LNCaP clone FGC (cell line): ENCODE measurements at places on chromosomes 2 and 18.
A peak's percentile ranks its signal among the peaks of the same experiment; 100 is the strongest.

DNA sequence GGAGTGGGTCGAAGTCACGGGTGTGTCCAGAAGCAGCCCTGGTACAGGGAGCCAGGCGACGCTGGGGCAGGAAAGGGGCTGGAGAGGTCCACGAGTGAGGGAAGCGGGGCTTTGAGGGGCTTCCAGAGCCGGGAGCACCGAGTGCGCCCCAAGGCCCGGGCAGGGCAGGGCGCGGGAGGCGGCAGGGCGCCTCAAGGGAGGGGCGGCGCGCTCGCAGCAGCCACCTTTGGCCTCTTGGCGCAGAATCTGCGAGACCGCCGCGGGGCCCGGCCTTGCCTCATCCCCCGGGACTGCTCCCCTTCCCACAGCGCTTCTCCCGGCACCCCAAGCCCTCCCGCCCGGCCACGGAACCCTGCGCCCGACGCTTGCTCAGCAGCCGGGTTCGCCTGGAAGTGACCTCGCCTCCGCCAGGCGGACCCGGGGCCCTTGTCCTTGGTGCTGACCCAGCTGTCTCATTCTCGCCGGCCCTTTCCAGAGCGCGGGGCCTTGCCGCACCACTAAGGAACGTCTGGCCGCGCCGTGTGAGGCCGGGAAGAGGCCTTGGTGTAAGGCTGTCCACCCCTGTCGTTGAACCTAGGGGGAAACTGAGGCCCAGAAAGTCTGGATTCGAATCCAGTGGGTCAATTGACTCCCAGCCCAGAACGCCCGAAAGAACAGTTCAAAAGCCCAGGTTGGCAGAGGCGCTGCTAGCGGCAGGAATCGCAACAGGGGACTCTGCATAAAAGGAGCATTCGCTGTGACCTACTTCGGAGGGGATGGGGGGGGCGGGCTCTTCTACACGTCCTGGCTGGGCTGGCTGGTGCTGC lies 584 bp upstream of the DNER start:
- peak; percentile 13 for DNase-seq

GRCh38 chr2:45629971-45630370 lies 18.9 kb upstream of the SRBD1 start:
- DNase-seq, result no peak

- no peak for DNase-seq
Observed at GRCh38 chr2:109454765-109455394, 158.9 kb downstream of the SEPTIN10 start.

DNA sequence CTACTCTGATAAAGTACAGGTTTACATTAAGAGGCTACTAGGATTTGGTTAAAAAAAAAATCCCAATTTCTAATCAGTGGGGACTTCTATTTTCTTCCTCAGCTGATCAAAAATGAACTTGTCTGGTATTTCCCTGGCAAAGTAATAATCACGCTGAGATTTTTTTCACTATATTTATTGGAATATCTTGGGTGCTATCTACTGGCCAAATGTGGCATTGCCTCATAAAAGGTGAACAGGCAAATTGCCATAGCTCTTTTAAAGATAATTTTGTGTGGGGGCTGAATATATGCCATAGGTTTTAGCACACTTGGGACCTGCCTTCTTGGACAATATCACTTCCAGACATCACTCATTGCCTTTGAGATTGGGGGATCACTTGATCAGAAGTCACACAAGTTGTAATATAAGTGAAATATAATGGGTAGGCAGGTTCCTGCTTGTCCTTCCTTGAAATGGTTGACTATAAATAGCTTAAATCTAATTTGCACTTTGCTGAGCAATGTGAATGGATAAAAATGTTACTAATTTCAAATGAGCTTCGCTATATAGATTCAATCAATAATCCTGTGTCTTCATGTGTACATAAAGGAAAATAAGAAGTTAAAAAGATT lies 7.0 kb upstream of the NXPH2 start:
- DNase-seq, result peak; percentile 25

DNA sequence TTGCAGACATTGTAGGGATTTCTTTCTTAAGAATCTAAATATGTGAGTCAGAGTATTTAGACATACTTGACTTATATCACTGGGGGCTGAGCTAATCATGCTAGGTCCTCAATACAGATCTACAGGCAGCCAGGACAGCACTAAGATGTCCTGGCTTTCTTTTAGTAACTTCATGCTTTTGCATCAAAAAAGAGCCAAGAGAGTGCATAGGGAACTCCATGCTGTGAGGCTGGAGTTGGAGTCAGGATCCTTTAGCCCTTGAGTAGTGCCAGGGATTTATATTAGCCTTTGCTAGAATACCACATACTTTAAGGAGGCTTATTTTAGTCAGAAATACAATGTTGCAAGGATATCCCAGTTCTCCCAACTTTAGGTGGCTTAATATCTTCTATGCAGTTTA lies 289.7 kb downstream of the CCDC85A start:
- DNase-seq, result no peak

DNA sequence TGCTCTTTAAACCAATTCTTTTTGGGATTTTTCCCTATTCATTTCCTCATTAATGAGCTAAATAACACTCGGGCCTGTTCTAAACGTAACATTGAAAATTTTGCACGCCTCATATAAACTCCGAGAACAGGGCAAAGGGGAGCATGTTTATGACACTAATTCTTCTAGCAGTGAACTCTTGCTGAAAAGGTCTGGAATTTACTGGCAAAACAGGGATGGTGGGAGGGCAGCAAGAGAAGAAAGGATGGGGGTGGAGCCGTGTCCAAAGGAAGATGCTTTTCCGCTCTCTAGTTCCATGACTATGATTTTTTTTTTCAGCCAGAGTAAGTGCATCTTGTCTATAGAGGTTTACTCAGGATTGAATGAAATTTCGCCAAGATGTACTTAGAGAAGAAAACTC lies 50.0 kb upstream of the IL1R1 start:
- no peak for DNase-seq

DNA sequence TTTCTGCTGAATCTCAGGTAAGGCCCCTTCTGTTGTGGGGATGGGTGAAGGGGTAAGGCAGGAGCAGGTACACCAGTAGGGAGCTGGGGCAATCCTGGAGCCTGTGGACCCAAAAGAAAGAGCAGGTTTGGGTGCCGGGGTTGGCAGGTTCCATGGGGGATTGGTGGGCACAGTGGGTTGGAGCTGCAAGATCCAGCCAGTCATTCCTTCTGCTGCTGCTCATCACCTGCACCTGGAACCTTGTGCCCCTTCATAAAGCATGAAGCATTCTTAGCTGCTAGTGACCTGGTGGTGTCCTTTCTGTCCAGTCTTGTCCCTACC lies 24.9 kb downstream of the FHOD3 start:
- DNase-seq, result no peak

- DNase-seq, result no peak
Observed at GRCh38 chr2:133169274-133169912, 398.9 kb downstream of the NCKAP5 start.

DNA sequence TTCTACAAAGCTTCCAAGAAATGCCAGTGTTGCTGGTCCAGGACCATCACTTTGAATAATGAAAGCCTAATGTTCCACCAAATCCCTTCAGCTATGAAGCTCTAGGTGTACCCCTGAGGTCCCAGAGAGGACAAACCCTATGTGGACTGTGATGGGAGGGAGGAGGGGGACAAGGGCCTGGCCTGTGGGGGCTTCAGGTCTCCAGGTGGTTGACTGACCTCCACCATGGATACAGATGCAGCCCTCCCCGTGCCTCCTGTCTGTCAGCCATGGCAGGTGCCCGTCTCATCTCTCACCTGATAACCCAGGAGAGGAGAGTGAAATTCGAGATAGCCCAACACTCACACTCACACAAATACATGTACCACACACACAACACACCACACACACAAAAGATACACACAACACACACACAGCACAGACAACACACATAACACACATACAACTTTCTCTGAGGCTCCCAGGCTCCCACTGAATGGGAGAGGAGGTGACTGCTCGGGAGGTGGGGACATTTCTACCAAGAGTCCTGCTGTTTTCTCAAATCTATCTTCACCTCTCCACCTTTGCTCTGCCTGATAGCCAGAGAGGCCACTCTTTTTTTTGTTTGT lies 12.8 kb upstream of the RHOB start:
- no peak for DNase-seq

GRCh38 chr2:54519841-54520459 lies 63.8 kb downstream of the SPTBN1 start:
- no peak for DNase-seq

- no peak for DNase-seq
Observed at GRCh38 chr2:43269074-43269572, 42.7 kb upstream of the ZFP36L2 start.

DNA sequence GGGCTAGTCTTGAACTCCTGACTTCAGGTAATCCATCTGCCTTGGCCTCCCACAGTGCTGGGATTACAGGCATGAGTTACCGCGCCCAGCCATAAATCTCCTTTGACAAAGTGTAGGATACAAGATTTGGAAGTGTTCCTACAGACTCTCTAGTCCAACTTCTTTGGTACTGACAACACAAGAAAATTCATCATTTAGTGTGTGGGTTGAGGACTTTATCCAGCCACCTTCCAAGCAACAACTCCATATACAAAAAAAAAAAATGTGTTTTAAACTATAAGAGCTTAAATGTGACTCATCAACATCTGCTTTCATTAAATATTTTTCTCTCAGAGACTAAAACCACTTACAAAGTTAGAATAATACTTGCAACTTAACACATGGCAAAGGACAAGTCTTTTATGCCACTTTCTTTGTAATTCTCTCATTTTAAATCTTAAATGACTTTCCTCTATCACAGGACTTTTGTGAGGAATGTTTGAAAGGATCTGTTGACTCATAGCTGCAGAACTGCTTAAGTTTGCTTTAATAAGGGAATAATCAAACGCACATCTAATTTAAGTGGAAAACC lies 46.2 kb upstream of the ITGAV start:
- no peak for DNase-seq

GRCh38 chr2:149271575-149271974 lies 58.8 kb upstream of the LYPD6 start:
- no peak for DNase-seq

- no peak for DNase-seq
Observed at GRCh38 chr2:58378152-58378551, 137.0 kb upstream of the FANCL start.

GRCh38 chr2:146532509-146533147 lies 1312.2 kb upstream of the ACVR2A start:
- DNase-seq, result no peak

DNA sequence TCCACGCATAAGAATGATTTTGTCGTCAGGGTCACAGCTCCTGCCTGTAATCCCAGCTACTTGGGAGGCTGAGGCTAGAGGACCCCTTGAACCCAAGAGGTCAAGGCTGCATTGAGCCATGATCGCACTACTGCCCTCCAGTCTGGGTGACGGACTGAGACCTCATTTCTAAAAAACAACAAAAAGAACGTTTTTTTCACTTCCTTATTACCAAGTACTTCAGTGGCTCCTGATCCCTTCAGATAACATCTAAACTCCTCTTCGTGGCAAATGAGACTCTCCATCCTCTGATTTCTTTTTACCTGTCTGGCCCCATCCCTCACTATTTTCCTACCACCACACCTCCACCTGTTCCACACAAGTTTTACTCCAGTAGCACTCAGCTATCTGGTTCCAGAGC lies 105.4 kb upstream of the TLK1 start:
- DNase-seq, result no peak

- DNase-seq, result no peak
Observed at GRCh38 chr2:230575642-230576324, 136.9 kb upstream of the CAB39 start.

DNA sequence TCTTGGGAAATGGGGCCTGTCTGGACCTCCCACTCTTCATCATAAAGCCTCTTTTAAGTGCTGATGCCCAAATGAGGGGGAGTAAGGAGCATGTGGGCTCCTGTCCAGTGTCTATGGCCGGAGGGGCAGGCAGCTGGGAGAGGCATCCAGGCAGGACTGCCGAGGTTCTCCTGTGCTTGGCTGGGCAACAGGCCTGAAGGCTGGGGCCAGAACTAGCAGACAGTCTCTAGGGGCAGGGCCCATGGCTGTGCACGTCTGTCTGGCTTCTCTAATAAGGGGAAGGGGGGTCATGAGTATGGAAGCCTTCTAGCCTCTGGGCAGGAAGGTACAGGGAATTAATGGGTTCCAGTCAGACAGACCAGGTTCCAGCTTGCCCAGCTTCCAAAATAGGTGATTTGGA lies 128.6 kb downstream of the SMAD2 start:
- DNase-seq, result no peak

- no peak for DNase-seq
Observed at GRCh38 chr2:38500283-38500634, 102.5 kb downstream of the HNRNPLL start.

GRCh38 chr2:46748735-46749531 lies 166.7 kb downstream of the MCFD2 start:
- DNase-seq, result peak; percentile 8

DNA sequence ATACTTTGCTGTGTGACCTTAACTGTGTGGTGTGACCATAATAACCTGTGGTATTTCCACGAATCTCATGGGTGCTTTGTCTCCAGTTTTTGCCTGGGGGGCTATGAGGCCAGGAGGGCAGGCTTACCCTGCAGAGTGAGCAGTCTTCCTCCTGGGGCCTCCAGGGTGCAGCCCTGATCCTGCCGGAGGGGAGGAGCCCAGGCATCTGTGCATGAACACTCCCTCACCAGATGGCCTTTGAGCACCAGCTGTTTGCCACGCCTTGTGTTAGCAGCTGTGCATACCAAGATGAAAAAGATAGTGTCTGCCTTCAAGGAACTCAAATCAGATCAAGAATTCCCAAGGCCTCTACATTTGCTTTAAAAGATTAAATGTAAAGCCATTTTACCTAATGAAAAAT lies 75.0 kb upstream of the RBM44 start:
- DNase-seq, result no peak

- DNase-seq, result no peak
Observed at GRCh38 chr2:217367464-217367863, 507.6 kb upstream of the TNP1 start.

GRCh38 chr2:20488782-20489181 lies 41.9 kb downstream of the RHOB start:
- no peak for DNase-seq

GRCh38 chr2:174664084-174664759 lies 66.6 kb upstream of the WIPF1 start:
- no peak for DNase-seq

DNA sequence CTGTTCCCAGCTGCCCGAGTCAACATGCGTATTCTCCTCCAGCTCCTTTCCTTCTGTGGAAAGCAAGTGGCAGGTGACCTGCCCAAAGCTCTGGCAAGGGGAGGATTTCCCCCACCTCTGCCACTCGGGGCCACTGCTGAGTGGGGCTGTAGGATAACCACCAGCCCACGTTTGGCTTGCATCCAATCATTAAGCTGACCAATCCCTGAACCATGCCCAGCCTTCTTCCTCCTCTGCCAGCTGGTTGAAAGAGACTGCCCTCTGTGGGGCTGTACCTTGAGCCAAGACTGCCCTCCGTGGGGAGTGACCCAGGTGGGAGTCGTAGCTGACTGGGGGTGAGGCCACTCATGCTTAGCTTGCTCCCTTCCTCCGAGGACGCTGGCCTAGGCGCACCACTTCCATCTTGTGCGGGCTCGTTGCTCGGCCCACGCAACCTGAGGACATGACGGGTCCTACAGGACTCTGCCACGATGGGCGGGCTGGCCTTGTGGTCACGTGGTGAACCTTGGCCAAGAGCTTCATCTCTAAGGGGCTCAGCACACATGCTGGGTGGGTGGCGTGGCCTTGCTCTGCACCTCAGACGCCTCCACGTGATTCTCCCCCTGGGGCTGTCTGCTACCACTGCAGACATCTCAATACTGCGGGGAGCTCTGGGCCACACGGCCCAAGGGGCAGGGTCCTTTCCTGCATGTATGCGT lies 112.1 kb downstream of the NDUFA10 start:
- DNase-seq, result no peak
